Left lobe of liver (tissue), 2 donors: ENCODE measurements at places on chromosomes 12 and 14.
A peak's percentile ranks its signal among the peaks of the same experiment; 100 is the strongest.

DNA sequence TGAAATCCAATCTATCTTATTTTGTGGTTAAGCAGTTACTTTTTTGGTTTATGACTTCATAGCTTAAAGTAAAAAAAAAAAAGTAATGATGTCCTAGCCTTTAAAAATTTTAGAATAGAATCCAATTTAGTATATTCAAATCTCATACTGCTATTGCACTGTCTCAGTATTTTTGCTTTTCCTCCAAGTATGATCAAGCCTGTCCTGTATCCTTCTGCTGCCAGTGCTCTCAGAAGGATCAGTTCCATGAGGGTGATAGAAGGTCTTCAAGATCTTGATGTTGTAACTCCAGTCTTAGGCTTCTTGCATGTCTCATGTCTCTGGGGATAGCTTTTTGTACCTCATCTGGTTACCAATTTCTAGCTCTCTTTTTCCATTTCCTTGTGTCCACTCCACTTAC, 324.2 kb upstream of the FAR2 start:
- DNase-seq = no peak

- DNase-seq = no peak
These were observed 334.9 kb upstream of the SFSWAP start for GRCh38 chr12:131375972-131376345.

DNA sequence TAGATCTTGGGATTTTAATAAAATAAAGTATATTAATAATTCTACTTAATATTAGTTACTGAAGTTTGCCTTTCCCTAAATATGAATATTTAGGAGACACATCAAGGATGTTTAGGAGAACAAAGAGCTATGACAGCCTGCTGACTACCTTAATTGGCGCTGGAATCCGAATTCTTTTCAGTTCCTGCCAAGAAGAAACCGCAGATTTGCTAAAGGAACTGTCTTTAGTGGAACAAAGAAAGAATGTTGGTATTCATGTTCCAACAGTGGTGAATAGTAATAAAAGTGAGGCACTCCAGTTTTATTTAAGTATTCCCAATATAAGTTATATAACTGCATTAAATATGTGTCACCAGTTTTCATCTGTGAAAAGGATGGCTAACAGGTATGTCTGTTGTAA, 54.5 kb downstream of the MIS18BP1 start:
- DNase-seq = no peak

GRCh38 chr14:101716956-101717662, 44.4 kb upstream of the PPP2R5C start:
- peak; percentile 32 for DNase-seq

DNA sequence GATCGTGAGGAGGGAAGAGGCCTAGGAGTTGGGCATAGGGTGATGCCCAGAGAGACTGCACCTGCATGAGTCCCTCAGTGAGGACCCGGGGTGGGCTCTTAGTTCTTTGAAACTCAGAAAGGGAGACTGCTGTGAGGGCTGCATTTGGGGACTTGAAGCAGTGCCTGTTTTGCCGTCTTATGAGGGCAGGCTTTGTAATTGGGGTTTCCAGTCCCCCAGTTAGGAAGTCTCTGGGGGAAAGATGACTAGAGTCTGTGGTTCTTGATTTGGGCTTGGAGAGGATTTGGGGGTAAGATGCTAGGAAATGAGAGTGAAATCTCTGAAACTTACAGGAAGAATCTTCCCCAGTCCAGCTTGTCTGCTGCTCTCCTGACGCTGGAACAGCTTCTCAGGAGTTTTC, 99.6 kb downstream of the ARF6 start:
- no peak for DNase-seq

DNA sequence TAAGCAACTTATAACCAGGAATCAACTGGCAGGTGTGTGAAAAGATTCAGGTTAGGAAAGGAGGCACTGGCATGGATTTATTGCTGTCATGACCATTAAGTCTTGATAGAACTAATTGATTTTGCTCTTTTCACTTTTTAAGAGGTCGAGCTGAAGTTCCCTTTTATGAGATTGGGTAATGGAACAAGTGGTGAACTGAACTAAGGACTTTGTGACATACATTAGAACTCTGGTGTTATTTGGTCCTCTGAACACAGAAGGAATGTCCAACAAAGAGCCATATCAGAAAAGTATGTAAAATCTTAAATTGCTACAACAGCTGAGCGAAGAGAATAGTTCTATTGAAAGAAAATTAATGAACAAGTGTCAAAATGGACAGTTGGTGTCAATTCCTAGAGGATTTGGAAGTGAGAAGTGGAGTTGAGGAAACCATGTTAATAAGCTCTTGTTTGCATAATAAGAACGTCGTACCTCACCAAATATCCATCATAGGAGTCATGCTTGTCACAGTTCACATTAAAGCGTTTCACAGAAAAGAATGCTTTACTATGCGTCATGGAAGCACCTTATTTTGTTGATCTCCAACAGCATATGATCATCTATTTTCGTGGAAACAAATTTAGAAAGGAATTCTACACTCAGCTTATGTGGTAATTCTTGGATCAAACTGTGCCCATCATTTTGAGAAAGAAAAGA, 8.4 kb upstream of the MYF6 start:
- DNase-seq = no peak

GRCh38 chr12:116551952-116552772, 7.0 kb upstream of the MAP1LC3B2 start:
- DNase-seq = no peak

DNA sequence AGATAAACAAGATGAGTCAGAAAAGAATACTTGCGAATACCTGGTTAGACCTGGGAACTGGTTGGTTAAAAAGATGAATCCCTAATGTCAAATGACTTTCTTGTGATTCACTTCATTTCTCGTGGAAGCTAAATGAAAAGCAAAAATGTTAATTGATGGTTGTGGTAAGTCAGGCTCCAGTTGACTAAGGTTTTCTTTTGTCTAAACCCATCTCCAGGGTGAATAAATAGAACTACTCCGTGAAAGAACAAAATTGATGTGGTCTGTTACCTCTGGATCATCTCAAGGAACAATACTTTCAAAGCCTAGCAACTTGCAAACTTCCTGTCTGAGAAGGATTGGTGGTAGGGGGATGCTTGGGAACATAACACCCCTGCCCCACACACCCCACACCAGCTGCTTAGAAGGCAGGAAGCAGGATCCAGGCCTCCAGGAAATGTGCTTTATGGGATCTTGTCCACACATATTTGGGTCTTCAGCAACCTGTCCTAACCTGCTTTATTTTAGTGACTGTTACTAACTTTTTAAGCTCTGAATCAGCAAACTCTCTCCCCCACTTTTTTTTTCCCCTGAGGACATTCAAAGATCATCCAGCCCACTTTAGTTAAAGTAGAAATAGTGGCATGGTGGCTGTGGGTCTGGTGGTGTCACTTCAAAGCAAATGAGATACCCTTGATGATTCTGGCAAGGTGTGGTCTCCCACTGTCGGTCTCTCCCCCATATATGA, 60.4 kb upstream of the PTHLH start:
- DNase-seq = no peak

- DNase-seq = no peak
These were observed 127.4 kb downstream of the KCNK10 start for GRCh38 chr14:88195676-88196075.

DNA sequence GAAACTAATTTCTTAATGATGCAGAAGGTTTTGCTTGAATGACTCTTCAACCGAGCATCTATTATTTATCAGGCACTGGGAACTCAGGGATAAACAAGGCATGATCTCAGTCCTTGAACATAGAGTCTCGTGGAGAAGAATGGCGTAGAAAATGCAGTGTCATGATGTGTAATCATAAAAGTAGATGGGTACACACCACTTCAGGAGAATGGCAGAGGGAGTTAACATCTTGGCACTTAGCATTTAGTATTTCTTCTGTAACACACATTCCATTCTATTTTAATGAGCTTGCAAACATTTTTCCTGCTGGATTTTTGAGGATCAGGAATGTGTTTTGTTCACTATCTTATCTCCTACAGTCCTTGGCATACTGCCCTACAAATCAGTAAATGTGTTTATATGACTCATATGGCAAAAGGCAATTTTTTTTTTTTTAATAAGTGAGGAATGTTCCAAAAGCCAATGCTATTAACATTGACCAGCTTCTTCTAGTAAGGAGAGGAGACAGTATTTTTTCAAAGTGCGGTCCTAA, 3.8 kb downstream of the TXNRD1 start:
- DNase-seq = no peak

DNA sequence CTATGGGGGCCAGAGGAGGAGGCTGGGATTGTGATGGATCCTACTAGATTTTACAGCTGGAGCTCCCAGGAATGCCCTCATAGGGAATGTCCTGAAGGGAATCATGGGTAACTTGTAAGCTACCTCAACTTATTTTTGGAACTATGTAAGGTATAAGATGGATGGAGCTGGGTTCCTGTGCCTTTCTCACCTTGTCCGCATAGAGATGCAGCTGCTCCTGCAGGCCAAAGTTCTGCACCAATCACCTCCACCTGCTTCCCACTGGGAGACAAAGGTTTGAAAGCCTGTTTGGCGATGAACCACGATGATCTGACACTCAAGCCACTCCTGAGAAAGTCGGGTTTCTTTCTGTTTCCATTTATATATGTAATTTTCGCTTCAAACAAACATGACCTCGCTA, 648 bp upstream of the AKAP5 start:
- DNase-seq = no peak

DNA sequence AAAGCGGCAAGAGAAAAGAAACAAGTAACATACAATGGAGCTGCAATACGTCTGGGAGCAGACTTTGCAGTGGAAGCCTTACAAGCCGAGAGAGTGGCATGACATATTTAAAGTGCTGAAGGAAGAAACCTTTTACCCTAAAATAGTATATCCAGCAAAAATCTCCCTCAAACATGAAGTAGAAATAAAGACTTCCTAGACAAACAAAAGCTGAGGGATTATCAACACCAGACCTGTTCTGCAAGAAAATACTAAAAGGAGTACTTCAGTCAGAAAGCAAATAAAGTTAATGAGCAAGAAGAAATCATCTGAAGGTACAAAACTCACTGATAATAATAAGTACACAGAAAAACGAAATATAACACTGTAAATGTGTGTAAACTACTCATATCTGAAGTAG, 77.5 kb upstream of the ABCD2 start:
- no peak for DNase-seq

- no peak for DNase-seq
These were observed 344.5 kb downstream of the ZFP36L1 start for GRCh38 chr14:68448252-68448902.

DNA sequence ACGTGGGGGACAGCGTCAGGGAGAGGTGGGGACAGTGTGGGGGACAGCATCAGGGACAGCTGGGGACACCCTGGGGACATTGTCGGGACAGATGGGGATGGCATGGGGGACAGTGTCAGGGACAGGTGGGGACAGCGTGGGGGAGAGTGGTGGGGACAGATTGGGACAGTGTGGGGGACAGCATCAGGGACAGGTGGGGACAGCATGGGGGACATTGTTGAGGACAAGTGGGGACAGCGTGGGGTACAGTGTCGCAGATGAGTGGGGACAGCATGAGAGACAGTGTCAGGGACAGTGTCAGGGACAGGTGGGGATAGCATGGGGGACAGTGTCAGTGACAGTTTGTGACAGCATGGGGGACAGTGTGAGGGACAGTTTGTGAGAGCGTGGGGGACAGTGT, 240.9 kb downstream of the TMEM121 start:
- DNase-seq = no peak

DNA sequence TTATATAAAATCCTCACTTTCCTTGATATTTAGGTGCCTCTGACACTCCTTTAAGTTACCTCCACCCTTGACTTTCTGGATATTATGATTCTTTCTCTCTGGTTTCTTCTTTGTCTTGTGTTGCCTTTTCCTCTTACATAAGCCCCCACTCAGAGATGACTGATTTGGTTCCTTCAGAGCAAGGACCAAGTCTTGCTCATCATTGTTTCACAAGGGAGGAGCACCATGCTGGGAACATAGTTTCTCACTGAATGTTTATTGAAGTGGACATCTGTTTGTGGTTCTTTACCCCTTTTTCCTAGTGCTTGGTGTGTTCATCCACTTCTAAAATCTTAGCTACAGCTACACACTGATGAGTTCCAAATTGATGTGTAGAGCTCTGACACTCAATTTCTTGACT, 161.3 kb upstream of the PTPRQ start:
- DNase-seq = no peak

DNA sequence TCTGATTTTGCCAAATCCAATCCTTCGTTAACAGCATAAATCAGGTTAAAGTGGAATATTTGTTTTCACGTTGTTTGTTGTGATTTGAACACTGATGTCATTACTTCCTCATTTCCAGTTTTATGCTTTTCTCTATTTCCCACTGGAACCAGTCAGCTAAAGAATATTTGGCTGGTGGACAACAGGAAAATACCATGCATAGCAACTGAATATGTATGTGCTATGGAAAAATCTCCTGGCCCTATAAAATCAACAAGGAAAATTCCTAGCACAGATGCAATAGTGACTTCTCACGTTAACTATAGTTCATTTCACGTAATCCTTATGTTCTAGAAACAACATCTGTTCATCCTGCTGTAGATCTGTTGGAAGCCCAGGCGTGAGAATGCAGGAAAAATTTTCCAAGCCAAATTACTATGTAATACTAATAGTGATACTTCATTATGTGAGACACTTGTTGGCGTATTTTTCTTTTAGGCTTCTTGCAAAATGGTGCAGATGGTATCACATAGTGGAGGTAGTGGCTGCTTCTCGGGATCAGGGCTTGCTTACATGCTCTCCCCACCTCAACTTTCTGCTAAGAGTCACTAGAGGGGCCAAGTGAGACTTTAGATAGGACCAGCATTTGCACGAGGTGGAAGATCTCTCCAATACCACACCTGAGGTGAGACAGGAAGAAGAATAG, 86.3 kb upstream of the USP44 start:
- DNase-seq = no peak

GRCh38 chr12:111171345-111171744, 197.6 kb downstream of the PHETA1 start:
- no peak for DNase-seq

GRCh38 chr12:73599268-73599667, 938.4 kb upstream of the ATXN7L3B start:
- DNase-seq = no peak

DNA sequence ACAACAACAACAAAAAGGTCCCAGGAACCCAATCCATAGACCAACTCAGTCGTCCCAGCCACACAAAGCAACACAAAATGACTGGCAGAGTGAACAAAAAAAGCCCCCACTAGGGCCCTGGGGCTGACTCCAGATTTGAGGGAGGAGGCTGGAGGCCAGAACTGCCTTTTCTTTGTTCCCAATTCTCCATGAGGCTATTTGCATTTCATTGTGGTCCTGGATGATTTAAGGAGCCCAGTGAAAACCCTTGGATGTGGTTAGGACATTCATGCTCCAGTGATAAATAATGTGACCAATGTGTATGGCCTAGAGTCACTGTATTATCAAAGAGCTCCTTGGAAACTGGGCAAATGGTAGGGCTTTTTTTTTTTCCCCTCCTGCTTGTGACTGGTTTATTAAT, 192.9 kb downstream of the NUAK1 start:
- DNase-seq = no peak

DNA sequence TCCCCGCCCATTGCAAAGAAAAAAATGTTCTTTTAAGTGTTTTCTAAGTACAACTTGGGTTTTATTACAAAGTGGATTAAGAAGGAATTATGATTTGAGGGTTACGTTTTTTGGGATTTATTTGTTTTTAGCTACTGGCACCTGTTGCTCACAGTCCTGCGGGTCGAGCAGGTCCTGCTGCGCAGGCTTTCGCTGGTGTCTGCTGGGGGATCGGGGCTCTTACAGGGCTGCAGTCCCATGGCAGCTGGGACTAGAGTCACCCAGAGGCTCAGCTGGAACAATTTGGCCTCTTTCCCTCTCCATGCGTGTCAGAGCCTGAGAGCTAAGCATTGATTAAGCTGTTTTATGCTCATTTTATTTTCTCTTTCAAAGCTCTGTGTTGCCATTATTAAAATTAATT, 55.6 kb upstream of the DYNC1H1 start:
- DNase-seq = no peak
